ENCODE measurements at places on chromosomes 1 and 21.
A peak's percentile ranks its signal among the peaks of the same experiment; 100 is the strongest.

DNA sequence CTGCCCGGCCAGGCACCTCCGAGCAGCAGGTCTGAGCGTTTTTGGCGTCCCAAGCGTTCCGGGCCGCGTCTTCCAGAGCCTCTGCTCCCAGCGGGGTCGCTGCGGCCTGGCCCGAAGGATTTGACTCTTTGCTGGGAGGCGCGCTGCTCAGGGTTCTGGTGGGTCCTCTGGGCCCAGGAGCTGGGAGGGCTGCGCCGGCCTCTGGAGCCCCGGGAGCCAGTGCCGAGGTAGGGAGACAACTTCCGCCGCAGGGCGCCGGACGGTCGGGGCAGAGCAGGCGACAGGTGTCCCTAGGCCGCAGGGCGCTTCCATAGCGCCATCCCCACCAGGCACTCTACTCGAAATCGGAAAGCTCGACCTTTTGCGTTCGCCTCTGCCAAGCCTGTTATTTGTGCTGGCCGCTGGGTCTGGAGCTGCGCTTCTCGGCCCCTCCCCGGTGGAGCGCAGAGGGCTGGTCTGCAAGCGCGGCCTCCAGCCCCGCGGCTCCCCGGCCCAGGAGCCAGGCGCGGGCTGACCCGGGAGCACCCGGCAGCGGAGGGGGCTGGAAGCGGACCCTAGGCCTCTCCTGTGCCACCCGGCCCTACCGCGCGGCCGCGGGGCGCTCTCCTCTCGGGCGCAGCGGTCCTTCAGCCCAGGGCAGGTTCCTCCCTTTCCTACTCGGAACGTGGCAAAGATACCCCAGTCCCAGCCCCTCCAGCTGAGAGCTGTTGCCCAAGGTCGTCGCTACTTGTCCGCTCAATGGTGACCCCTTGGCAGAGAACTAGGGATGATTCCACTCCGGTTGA is 2.2 kb downstream of the SIM2 start:
- no peak for DNase-seq

DNA sequence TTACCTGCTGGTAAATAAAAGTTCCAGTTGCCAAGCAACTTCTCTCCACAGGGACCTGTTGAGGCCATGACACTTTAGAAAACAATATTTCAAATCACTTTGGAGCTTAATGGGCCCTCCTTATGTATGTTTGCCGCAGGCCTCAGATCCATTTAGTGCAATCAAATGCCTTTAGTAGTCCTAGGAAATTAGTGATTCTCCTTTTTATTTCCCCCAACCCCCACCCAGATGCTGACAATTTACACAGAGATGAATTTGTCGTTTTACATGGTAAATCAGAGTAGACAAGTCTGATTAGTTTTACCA is 83.6 kb downstream of the CLIC4 start:
- no peak for DNase-seq

GRCh38 chr1:225329041-225329440 is 98.8 kb downstream of the LBR start:
- no peak for DNase-seq

DNA sequence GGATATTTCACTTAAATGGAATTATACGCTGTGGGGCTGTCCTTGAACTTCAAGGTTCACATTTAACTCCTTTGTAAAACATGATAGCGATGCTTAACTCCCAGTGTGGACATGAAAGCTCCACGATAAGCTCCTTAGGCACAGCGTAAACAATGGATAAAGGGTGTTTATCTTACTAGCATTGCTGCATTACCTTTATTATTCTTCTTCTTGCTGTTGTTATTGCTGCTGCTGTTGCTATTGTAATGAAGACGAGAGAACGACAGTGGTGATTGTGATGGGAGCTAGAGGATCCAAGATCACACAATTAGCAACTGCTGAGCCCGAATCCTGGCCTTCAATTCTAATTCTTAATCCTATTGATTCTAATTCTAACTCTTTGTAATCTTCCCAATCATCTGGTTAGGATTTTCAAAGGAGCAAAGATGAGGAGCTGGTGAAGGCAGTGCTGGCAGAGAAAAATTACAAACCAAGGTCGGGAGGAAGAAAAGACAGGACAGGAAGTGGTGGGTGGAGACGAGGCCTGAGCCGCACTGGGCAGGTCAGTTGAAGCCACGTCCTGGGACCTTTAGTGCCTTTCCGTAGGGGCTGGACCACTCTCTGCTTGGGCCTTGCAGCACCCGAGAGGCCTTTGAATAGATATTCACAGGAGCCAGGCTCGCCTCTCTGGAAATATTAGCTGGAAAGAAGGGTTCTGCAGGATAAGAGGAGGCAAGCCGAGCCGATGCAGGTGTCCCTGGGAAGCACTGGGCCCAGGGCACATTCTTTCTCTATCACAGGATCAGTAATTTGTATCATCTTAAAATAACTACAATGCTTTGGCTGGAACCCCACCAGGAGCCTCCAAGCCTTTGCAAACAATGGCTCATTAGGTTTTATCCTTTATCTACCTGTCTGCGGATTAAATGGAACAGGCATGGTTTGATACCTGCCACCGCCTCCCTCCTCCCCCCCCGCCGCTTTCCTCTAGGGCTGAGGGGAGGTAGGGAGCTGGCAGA is 571.6 kb downstream of the AJAP1 start:
- no peak for DNase-seq

- no peak for DNase-seq
These were observed 17.5 kb upstream of the TTC22 start for GRCh38 chr1:54818461-54819194.

GRCh38 chr21:21816778-21817177 is 818.6 kb downstream of the NCAM2 start:
- no peak for DNase-seq

DNA sequence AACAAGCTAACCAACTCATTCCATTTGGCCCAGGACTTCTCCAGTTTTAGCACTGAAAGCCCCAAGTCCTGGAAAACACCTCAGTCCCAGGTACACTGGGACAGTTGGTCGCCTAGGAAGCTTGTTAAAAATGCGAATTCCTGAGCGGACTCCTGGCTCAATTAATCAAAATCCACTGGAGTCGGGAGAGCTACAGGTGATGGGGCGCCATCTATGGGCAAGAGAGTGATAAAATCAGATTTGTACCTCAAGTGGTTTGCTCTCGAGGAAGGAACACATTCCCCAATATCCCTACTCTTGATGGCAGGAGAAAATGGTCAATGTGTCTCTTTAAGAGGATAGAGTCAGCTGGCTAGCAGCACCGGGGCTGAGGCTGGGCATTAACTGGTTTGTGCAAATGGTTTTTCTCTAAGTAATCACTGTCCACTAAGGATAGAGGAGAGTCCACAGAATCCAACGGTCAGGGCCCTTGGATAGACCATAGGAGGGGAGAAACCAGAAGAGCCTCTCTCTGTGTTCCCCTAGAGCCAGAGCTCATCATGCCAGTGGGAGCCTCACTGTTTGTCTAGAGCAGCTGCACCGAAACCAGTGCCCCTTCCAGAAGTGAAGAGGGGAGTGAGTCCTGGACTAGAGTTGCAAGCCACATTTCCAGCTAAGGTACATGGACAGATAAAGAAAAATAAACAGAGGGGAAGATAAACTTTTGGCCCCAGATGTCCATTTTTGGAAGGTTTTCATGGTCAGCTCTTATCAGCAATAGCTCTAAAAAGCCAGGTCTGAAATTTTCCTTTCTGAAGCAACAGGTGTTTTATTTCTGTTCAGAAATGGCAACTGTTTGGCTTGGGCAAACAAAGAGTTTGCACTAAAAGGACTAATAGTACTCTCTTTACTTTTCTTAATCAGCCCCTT is 148.5 kb downstream of the TENT5C start:
- peak; percentile 20 for DNase-seq

GRCh38 chr1:248800459-248800858 is 25.3 kb downstream of the SH3BP5L start:
- DNase-seq: no peak

GRCh38 chr1:179153217-179153616 is 71.3 kb downstream of the TOR3A start:
- DNase-seq: no peak

GRCh38 chr1:91589437-91589836 is 88.8 kb downstream of the CDC7 start:
- no peak for DNase-seq

DNA sequence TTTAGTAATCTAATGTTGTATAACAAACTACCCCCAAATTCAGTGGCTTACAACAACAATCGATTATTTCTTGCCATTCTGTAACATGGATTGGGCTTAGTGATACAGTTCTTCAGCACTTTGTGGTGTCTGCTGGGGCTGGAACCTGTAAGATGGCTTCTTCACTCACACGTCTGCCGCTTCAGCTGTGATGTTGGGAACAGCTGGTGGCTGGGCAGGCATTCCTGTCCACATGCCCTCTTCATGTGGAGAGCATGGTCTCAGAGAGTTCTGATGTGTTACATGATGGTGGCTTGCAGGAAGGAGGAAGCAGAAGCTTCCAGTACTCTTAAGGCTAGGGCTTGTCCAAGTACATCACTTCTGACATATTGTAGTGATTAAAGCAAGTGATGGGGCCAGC is 276.9 kb downstream of the PTBP2 start:
- DNase-seq: no peak

DNA sequence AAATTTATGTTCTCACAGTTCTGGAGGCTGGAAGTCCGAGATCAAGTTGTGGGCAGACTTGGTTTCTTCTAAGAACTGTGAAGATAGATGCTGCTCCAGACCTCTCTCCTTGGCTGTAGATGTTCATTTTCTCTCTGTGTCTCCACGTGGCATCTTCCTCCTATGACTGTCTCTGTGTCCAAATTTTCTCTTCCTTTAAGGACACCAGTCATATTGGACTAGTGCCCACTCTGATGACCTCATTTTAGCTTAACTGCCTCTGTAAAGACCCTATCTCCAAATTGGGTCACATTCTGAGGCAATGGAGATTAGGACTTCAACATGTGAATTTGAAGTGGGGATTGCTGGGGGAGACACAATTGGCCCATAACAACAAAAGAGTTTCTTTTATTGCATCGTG is 125.3 kb upstream of the ETS2 start:
- DNase-seq: no peak

GRCh38 chr1:168833362-168833761 is 104.4 kb upstream of the DPT start:
- DNase-seq: no peak

- DNase-seq: no peak
These were observed 6.6 kb downstream of the RSPO1 start for GRCh38 chr1:37628026-37628556.

DNA sequence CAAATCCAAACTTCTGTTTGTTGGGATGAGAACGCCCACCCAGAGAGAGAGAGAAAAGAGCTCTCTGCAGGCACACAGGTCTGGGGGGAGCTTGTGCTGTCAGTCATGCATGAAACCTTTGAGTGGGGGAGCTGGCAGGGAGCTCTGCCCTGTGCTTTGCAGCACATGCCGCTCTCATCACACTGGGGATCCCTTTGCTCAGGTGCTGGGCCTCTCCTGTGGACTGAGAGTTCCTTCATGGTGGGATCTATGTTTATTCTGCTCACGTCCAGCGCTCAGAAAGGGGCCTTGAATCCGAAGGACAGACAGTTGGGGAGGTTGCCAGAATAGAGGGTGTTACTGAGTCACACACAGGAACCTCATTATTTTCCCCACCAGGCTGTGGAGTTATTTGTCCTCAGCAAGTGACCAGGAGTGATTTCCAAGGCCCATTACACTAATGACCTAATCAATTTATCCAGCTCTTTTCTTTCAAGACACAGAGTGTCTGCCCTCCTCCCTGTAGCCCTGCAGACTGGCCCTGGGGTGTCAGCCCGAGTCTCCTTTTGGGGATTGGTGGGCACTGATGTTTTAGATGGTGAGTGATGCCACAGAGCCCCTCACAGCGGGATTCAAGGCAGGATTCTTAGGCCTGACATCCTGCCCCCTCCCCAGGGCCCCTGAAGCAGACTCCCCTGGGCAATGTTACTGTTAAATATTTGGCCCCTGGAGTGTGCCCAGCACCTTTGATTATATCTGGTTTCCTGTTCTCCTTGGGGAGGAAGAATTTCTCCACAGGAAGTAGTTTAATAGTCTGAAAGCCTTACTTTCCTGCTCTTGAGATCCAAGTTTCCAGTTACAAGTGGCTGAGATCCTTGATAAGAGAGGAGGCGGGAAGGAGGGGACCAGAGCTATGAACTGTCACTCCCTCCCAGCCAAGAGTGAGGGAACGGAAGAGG is 22.3 kb downstream of the MYBPH start:
- DNase-seq: no peak

DNA sequence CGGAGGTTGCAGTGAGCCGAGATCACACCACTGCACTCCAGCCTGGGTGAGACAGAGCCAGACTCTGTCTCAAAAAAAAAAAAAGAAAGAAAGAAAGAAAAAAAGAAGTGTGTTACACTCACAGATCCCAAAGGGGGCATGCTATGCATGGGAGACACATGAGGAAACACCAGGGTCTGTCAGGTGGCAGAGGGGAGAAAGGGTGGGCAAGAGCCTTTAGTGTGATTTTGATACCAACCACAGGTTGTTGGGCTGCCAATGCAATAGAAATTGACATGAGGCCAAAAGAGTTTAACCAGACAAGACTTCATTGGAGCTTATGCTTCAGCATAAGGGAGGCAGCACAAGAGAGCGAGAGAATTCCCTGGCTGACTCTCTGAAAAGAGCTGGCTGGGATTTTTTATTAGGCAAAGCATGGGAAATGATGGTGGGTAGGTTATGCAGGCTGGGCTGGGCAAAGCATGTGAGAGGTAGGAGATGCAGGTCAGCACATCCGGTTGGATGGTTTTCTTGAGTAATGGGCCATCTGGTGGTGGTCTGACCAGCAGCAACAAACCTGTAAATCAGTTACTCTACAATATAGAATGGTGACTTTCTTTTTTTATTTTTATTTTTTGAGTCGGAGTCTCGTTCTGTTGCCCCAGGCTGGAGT is 11.7 kb upstream of the EXTL1 start:
- no peak for DNase-seq

GRCh38 chr1:93694819-93695218 is 13.2 kb upstream of the BCAR3 start:
- DNase-seq: no peak

GRCh38 chr1:205458777-205459566 is 3.1 kb upstream of the BLACAT1 start:
- no peak for DNase-seq

GRCh38 chr1:6497215-6497866 is 5.9 kb upstream of the PLEKHG5 start:
- DNase-seq: no peak

DNA sequence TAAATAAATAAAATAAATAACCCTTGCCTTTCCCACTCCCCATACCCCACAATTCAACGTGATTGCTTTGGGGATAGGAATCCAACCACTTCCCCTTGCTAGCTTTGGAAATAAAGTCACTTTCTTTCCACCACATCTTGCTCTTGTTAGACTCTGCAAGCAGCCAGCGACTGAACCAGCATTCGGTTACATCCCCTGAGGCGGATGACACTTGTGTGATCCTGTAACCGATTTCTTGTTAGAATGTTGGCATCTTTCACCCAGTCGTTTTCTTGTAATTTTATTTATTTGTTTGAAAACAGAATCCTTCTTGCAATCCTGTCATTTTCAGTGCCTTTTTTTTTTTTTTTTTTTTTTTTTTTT is 1.6 kb upstream of the IFNGR2 start:
- DNase-seq: no peak
